ENCODE measurements at places on chromosomes 12 and 14.

DNA sequence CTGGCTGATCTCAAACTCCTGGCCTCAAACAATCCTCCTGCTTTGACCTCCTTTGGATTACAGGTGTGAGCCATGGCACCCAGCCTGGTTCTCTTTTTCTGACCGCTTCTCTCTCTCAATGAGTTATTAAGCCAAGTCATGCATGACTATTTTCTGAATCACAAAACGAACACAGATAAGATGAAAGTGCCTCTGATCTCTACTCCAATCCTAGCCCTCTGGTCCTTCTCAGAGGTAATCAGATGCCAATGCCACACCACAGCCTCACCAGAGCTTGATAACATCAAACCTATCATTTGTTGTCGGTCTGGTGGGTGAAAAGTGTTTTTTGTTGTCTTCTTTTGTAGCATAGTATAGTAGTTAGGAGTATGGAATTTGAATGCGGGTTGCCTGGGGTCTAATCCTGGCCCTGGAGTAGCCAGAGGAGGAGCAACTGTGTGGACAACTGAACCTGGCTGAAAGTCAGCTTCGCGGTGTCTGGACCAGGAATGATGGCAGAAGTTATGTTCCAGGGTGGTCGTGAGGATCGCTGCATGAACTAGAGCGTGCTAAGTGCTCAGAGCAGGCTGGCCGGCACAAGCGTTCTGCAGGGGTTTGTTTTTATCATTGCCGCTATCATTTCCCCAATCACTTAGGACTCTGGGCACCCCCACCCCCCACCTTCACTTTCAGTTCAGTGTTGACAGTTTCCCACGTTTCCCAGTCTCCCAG is 77.9 kb downstream of the SPRING1 start:
- peak; percentile 47 for DNase-seq

DNA sequence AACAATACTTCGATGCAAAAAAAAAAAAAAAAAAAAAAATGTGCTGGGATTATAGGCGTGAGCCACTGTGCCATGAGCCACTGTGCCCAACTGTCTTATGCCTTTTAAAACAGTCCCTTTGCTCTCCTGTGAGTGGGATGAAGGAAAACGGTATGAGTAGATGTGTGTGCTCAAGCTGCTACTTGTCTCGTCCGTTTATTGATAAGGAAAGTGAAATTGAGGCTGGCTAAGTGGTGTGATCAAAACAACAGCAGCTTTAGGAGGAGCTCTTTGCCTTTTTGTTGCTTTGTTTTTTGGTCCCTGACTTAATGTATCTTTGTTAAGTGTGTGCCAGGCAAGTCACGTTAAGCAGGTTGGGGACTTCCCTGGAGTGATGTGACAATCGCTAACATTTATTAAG is 275.9 kb downstream of the TMEM132C start:
- DNase-seq, result no peak

DNA sequence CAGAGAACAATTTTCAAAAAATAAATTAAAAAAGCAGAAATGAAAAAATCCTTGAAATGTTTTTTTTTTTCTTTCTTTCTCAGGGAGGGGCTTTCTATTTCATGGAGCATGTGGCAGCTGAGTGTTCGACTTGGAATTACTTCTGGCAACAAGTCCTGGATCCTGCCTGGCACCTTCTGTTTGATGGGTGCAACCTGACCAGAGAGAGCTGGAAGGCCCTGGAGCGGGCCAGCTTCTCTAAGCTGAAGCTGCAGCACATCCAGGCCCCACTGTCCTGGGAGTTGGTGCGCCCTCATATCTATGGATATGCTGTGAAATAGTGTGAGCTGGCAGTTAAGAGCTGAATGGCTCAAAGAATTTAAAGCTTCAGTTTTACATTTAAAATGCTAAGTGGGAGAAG is 22.5 kb upstream of the HIGD1C start:
- DNase-seq, result no peak

DNA sequence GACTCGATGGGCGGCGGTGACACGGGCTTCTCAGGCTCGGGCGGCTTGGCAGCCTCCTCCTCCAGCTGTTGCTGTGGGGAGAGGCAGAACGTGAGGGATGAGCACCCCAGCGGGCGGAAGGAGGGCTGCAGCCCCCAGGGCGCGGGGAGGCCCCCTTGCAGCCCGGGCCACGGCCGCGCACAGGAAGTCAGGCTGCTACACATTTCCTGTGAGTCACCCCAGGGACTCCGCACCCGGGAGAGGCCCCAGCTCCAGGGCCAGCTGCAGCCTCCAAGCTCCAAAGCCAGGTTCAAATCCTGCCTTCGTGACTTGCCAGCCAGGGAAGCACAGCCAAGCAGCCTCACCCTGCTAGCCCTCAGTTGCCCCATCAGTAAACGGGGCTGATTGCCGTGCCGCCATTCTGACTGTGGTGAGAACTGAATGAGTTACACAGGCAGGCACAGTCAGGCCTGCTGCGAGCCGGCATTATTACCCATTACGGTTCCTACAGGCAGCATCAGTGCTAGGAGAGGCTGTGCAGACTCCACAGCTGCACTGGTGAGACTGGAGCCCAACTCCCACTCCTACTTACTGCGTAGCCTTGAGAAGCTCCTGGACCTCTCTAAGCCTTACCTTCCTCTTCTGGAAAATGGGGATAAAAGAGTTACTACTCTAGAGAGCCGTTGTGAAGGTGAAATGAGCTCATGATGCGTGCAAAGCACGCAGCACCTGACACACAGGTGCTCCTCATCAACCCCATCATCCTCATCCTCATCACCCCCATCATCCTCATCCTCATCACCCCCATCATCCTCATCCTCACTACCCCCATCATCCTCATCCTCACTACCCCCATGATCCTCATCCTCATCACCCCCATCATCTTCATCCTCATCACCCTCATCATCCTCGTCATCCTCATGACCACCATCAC is 100.9 kb downstream of the NCOR2 start:
- no peak for DNase-seq

Measured in kidney tubule cell (primary cell).